ENCODE measurements at places on chromosomes 4 and X.

- no peaks in the 10 kb centered on the region for H3K4me1 ChIP-seq
- peaks cover 11% of the 10 kb centered on the region for H3K36me3 ChIP-seq
- DNase-seq: no peak
- no peak overlapping the region for H3K4me3 ChIP-seq
- H3K27me3 ChIP-seq: no peaks in the 10 kb centered on the region
- no peak overlapping the region for H3K27ac ChIP-seq
Measured at GRCh38 chr4:749698-750666, 44.4 kb downstream of the PCGF3 start.

DNA sequence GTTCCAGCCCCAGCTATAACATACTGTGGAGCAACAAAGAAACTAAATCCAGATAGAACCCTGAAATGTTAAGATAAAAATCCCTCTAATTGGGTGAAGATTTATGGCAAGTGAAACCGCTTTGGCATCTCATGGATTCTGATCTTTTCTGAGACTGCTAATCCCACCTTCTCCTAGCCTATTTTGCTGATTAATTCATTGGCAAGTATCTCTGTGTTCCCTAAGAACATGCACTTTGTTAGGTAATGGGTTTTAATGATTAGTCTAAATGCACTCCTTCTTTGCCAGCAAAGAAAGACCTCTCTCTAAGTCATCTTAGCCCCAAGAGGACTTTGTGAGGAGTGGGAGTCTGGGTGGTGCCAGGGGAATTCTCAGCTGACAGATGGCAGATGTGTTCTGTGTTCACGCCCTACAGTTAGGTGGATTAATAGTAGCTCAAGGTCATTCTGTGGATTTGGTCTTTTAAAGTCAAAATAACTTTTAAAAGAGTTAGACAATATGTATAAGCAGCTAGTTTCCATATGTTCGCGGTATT is 171.3 kb downstream of the UNC5C start:
- no peak overlapping the region for H3K4me3 ChIP-seq
- H3K4me1 ChIP-seq: no peaks in the 10 kb centered on the region
- DNase-seq: no peak
- H3K36me3 ChIP-seq: no peaks in the 10 kb centered on the region

GRCh38 chr4:52091801-52092200 is 40.7 kb downstream of the SPATA18 start:
- H3K4me1 ChIP-seq: no peaks in the 10 kb centered on the region
- no peak overlapping the region for H3K4me3 ChIP-seq
- DNase-seq: no peak

GRCh38 chr4:113467581-113467980 is 294.0 kb downstream of the CAMK2D start:
- no peak for DNase-seq
- no peak overlapping the region for H3K27ac ChIP-seq
- no peak overlapping the region for H3K4me3 ChIP-seq
- H3K27me3 ChIP-seq: no peaks in the 10 kb centered on the region
- H3K36me3 ChIP-seq: peaks cover 24% of the 10 kb centered on the region

GRCh38 chr4:152283801-152284470 is 252.0 kb downstream of the FBXW7 start:
- H3K27me3 ChIP-seq: no peaks in the 10 kb centered on the region
- no peak overlapping the region for H3K27ac ChIP-seq
- no peaks in the 10 kb centered on the region for H3K4me1 ChIP-seq
- no peaks in the 10 kb centered on the region for H3K36me3 ChIP-seq
- H3K4me3 ChIP-seq: no peak overlapping the region

All from memory B cell (primary cell).